ENCODE measurements at places on chromosomes 16 and 17. TPM values are rescaled to one million over a fixed set of nuclear protein-coding genes. Genes with fewer than 3 reads are reported as not detected.

Gene SDR42E2
- 0.08 TPM for polyA plus RNA-seq

Gene KIF19
- 0.77 TPM for polyA plus RNA-seq

Gene RHBDL1
- polyA plus RNA-seq = 8.1 TPM

Gene TNS4
- 0.21 TPM for polyA plus RNA-seq

Gene CDK3
- polyA plus RNA-seq = 14.6 TPM

Gene RNF222
- not detected for polyA plus RNA-seq

All from H1 (cell line).